WTC11 (cell line): ENCODE measurements at places on chromosomes 6 and 20.

DNA sequence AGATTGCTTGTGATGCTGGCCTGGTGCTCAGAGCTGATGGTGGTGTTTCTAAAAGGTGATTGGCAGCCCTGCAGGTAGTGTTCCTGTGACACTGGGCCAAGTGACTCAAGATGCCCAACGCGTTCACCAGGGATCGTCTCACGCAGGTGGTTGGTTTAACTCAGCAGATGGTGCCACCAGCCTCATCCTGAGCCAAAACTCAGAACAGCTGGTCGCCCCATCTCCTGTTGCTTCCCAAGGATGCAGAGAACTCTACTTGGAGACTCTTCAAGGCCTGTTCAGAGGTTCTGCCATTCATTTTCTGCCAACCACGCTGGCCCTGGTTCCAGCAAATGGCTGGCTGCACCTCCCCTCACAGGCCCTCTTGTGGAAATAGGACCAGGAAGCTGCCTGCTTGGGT is 394.4 kb downstream of the CDH26 start:
- no peak for DNase-seq

DNA sequence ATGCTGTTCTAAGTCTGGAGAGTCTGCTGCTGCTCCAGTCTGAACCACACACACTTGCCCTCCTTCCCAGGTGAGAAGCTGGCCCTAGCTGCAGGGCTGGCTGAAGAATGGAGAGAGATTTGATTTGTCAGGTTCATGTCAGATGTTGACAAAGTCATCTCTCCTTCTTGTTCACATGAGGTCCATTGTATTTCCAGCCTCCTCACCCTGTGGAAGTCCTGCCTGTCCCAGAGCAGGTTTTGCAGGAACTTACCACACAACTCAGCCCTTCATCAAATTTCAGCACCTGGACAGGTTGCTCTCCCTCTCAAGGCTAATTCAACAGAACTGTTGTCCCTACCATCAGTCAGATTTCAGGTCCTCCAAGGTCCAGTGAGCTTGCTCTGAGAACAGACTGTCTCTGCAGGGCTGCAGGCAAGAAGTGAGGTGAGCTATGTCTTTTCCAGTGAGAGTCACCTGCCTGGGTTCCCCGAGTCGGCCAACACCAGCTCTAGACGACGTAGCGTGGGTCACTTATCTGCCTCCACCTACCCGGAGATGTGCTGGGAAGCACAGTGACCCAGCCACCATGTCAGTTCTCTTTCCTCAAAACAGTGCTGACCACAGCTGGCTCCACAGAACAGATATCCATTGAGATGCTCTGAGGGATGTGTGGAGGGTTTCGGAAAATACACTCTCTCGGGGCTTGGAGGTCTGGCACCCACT is 58.0 kb upstream of the CD93 start:
- no peak for DNase-seq

GRCh38 chr6:154249499-154250298 is 106.9 kb downstream of the IPCEF1 start:
- no peak for DNase-seq

- peak; percentile 60 for DNase-seq
Observed at GRCh38 chr6:17580518-17581048, 19.5 kb upstream of the FAM8A1 start.

DNA sequence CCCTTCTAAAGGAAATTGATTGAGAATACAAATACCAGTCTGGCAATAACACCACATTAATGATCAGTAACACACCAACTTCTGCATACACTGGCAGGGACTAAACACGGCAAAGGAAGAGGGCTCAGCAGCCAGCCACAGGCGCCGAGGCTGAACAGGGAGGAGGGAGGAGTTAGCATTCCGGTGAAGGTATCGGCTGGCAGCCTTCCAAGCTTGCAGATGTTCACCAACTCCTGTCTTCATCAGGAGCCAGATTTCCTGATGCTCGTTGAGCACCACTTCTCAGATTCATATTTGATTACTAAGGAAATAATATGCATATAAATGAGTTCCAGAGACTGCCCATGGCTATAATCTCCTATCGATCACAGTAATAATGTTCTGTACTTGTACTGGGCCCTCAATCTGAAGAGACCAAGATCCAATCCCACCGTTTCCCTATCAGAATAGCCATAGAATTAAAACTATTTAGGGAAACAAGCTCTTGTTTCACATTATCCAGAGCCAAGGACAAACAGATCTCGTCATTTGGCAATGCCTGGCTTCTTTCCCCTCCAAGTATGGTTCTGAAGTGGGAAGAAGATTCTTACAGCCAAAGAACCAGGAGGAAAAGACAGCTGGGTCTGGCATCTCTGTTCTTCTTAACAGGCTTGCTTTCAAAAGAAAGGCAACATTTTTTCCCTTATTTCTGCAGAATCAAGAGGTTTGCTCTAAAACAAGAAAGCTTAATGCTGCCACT is 42.2 kb downstream of the GFOD1 start:
- peak; percentile 34 for DNase-seq

DNA sequence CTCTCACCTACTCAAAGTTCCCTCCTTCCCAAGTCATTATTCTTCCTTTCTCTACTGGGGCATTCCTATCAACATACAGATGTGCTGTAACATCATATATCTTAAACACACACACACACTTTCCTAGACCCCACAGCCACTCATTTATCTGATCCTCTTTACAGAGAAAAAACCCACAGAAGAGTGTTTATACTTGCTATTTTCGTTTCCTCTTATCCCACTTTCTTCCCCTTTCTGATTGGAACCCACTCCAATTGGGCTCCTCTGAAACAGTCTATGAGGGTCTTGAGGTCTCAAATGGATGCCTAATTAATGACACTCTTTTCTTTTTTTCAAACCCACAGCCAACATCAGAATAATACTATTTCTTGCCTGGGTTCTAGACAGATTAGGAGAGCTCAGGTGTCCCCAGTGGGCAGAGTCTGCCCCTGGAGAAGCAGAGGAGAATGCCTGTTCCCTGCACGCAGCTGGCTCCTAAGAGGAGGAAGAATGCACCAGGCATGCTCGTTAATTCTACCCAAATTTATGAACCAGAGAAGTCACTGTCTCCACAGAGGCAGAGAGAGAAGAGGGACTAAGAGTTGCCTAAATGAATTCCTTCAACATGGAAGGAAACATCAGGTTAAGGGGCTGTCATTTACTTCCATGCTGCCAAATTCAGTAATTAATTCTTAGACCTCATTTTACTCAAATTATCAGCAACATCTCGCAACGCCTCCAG is 65.9 kb downstream of the CRYBG1 start:
- DNase-seq, result no peak

DNA sequence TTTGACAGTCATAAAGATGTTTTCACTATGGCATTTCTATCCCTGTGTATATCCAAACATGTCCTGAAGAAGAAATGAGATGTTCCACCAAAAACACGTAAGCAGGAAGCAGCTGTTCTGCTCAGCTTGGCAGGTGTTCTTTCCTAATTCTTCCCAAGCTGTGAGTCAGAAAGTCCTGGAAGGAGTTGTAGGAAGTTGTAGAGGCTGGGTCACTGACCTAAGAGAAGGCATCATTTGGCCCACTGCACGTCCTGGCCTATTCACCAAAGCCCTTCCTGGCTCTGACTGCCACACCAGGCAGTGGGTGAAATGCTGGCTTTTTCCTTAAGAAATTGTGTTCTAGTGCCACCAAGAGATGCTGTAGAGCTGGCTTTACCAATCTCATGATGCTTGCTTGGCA is 40.3 kb downstream of the STX11 start:
- DNase-seq, result no peak

DNA sequence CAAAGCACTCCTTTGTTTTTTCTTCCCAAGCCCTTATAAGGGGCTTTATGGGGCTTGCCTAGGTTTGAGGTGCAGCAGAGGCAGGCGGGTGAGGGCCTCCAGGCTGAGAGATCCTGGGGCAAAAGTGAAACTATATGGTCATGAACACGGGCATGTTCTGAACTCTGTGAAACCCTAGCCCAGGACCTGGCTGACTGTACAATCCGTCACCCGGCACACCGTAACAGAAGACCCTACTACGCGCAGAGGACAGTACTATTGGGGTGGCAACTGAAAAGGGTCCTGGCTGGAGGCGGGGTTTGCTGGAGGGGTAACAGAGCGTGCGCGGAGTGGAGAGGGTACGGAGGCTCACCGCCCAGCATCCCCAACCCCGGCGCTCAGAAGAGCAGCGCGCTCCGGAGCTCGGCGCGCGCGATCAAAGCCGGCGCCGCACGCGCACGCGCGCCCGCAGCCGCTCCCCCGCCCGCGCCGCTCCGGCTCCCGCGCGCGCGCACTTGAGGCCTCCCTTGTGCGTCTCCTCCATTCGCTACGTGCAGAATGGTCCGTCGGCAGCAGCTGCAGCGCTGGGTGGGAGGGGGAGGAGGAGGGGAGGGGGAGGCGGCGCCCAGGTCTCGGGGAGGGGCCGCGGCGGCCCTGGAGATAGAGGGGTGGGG is 54.2 kb downstream of the MRPL14 start:
- DNase-seq, result peak; percentile 83

GRCh38 chr6:89910902-89911240 is 16.6 kb downstream of the GJA10 start:
- no peak for DNase-seq

GRCh38 chr20:20360464-20360863 is 7.4 kb upstream of the INSM1 start:
- DNase-seq, result peak; percentile 45

GRCh38 chr6:46128476-46128875 is 1.3 kb upstream of the ENPP4 start:
- DNase-seq, result no peak

DNA sequence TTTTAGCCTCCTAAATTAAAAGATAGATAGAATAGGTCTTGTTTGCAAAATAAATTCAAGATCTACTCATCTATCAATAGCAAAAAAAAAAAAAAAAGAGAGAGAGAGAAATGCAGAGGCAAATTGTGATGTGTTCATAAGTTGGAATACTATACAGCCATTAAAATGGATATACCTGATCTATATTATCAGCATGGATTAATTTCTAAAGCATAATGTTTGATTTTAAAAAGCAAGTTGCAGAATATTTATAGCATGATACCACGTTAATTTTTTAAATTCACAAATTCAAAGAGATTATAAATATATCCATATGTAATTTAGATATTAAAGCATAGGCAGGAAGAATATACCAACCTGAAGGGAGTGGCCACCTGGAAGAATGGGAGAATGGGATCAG is 114.9 kb upstream of the PTPRT start:
- DNase-seq, result no peak

GRCh38 chr6:108176281-108177089 is 10.7 kb downstream of the NR2E1 start:
- no peak for DNase-seq

DNA sequence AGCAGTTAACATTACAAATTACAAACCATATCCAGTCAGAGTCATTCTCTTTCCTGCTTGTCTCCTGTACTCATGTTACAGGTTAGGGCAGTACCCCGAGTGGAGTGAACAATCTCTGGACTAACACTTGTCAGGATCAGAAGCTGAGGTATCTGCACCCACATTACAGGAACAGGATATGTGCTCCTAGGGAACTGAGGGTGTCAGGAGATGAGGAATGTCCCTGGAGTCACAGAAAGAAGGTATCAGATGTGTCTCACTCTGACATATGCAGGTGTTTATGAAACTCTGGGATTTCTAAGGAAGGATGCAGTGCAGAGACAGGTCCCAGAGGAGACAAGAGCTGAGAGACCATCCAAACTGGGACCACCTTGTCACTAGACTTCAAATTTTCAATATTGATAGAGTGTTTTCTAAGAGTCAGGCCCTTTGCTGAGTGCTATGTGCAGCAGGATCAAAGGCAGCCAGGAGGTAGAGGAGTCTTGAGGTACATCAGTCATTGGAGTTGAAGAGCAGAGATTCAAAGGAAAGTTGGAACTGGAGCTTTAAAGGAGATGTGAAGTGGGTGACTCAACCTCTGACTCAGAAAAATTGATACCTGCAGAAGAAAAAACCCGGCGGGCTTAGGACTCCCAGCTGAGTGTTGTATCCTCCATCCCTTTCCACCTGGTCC is 12.6 kb downstream of the HLA-DPB1 start:
- DNase-seq, result no peak

- DNase-seq, result no peak
Observed at GRCh38 chr6:44563397-44563796, 175.9 kb downstream of the CDC5L start.

GRCh38 chr20:13322621-13323020 is 101.5 kb downstream of the ISM1 start:
- no peak for DNase-seq

- DNase-seq, result no peak
Observed at GRCh38 chr20:62441987-62442539, 14.7 kb upstream of the RBBP8NL start.
